ENCODE measurements at places on chromosomes 1 and 21.

GRCh38 chr1:226523646-226524406 lies 24.7 kb upstream of the STUM start:
- DNase-seq = no peak

DNA sequence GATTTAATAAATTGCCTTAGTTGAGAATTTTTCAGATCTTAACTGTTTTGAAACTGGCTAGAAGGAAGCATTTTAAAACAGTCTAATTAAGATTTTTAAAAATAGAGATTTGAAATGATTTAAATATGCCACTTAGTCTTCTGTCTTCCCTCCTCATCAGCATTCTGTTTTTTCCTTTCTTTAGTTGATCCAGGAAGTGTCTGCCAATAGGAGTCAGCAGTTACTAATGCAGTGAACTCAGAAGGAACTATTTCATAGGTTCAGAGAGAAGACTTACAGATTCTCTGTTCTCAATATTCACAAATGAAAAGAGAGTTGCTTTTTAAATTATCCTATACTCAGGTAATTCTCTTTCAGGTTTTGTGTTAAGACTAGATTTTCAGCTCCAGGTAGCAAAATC lies 84.5 kb downstream of the RPS6KC1 start:
- no peak for DNase-seq

GRCh38 chr1:152473887-152474537 lies 36.6 kb upstream of the LCE5A start:
- DNase-seq = no peak

GRCh38 chr1:2209400-2210083 lies 15.0 kb upstream of the FAAP20 start:
- DNase-seq = no peak

- DNase-seq = no peak
These were observed 176.3 kb downstream of the PTPRU start for GRCh38 chr1:29412591-29412990.

Measured in stimulated activated CD4-positive, alpha-beta T cell treated with anti-CD3 and anti-CD28 coated beads, Interleukin-15, amount 100 ng/mL, for 48 hours (primary cell).